ENCODE measurements at places on chromosomes 1 and 21. TPM values are rescaled to one million over a fixed set of nuclear protein-coding genes. Genes with fewer than 3 reads are reported as not detected.
A peak's percentile ranks its signal among the peaks of the same experiment; 100 is the strongest.

GRCh38 chr1:180969434-180969833, 53.2 kb downstream of the STX6 start:
- no peak for DNase-seq

DNA sequence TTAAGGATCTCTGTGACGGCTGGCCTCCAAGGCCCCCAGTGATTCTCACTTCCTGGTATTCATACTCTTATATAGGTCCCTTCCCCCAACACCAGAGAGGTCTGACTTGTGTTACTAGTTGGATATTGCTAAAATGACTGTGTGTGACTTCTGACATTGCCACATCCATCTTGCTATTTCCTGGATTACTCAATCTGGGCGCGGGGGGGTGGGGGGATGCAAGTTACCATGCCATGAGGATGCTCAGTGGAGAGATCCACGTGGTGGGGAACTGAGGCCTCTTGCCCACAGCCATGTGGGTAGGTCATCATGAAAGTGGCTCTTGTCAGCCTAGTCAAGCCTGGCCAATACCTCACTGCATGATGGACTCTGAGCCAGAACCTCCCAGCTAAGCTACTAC, 117.0 kb downstream of the UBE2U start:
- DNase-seq = no peak

- DNase-seq = peak; percentile 98
These were observed 22.7 kb upstream of the ARF1 start for GRCh38 chr1:228059634-228060457.

DNA sequence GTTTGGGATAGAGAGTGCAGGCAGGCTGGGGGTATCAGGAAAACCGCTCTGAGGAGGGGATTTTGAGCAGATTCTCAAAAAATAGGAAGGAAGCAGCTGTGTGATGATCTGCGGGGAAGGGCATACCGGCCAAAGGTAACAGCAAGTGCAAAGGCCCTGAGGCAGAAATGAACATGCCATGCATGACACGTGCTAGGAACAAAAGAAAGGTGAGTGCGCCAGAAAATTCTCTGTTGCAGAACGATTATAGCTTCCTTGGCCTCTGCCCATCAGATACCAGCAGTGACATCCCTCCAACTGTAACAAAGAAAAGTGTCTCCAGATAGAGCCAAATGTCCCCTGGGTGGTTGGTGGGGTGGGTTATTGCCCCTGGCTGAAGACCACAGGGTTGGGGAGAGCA, 37.0 kb upstream of the FAM131C start:
- no peak for DNase-seq

Gene ZNF648
- polyA plus RNA-seq = 0.08 TPM

- DNase-seq = no peak
These were observed 23.9 kb upstream of the CCDC190 start for GRCh38 chr1:162884831-162885230.

- peak; percentile 69 for DNase-seq
These were observed 67.5 kb downstream of the DNTTIP2 start for GRCh38 chr1:93811326-93812065.

DNA sequence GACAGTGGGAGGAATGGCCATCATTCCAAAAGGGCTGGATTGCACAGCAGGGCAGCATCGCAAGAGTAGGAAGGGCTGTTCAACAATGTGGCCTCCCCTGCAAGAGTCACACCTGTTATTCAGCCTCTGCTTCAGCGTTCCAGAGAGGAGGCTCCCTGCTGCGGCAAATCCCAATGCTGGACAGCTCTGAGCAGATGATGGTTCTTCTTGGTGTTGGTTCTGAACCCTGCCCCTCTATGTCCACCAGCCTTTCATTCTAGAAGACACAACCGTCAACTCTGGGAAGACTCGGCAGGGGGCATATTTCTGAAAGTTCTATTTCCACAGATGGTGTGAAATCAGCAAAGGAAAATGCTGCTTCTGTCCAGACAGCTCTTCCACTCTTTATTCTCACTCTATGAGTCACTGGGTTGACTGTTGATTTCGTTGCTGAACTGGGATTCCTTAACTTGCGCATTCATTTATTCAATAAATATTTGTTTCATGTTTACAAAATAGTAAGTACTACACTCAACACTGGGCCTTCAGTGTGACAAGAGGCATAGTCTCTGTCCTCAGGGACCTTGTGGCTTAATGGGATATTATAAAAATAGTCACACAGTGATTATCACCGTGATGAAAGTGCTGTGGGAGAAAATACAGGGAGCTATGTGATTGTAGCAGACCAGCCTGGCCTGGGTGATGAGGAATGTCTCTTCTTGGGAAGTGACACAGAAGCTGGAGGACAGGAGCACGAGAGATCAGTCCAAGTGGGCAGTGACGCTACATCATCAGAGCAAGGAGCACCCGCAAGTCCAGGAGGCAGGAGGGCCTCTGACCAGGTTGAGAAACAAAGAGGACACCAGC, 260.3 kb downstream of the SIPA1L2 start:
- no peak for DNase-seq

Gene F3
- polyA plus RNA-seq = 8.0 TPM

GRCh38 chr1:246081856-246082668, 425.0 kb downstream of the SMYD3 start:
- no peak for DNase-seq

Gene SV2A
- polyA plus RNA-seq = 6.8 TPM

GRCh38 chr1:226017070-226017469, 17.9 kb upstream of the SDE2 start:
- DNase-seq = no peak

GRCh38 chr1:156359973-156360372, 9.0 kb upstream of the RHBG start:
- DNase-seq = no peak

Gene AGO3
- 23.1 TPM for polyA plus RNA-seq

GRCh38 chr1:75765697-75766355, 20.2 kb upstream of the RABGGTB start:
- no peak for DNase-seq

Gene LCE3E
- not detected for polyA plus RNA-seq

DNA sequence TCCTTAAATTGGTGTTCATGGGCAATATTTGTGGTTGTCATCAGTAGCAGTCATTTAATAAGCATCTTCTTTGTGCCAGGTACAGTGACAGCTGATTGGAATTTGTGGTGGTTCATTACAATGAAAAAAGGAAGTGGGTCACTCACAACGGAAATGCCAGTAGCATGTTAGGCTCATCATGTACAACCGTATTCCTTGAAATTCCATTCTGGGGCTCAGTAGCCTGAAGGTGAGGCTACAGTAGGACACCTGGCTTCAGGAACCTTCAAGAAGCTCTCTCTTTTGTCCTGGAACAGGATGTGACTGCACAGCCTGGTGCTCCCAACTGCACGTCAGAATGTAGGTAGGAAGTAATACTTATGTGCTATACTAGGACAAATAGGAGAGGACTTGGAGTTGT, 93.9 kb downstream of the ST3GAL3 start:
- no peak for DNase-seq

Gene RIPK4
- polyA plus RNA-seq = 8.3 TPM

Gene PPP2R5A
- 112 TPM for polyA plus RNA-seq

- no peak for DNase-seq
These were observed 231.7 kb downstream of the PAPPA2 start for GRCh38 chr1:176694713-176695112.

DNA sequence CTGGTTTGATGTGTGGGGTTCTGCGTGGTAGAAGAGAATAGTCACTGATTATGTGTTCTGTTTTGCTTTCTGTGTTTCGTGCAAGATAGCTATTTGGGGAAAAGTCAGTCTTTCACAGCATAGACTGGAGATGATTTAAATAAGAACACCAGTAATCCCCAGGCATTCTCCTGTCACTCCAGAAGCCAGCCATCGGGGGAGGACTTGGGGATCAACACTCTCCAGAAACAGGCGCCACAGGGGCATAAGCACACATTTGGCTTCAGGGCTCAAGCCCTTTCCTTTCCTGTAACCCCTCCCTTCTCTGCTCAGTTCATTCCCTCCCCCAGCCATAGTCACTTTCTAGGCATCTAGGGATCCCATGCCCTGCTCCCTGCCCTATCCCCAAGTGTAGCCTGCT, 97.3 kb upstream of the BEND5 start:
- peak; percentile 11 for DNase-seq

Gene GPR157
- polyA plus RNA-seq = 36.5 TPM

DNA sequence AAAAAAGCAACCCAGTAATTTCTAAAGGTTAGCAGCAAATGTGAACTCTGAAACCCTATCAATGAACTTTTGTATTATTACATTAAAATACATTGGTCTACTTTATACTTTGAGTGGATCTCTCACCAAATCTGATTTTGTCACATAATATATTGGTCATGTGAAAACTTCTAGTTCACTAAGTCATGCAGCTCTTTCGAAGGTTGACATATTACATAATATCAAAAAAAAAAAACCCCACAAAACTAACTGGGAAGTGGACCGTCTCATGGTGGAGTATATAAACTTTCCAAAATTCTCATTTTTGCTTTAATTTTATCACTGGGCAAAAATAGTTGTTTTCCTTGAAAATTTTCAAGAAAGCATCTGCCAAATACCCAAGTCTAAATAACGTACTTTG, 50.4 kb downstream of the GATAD2B start:
- DNase-seq = no peak

- DNase-seq = peak; percentile 32
These were observed 225.0 kb upstream of the PRMT6 start for GRCh38 chr1:106831511-106831910.

Gene KLF18
- polyA plus RNA-seq = not detected

Gene NPPB
- not detected for polyA plus RNA-seq

GRCh38 chr1:61812916-61813315, 70.6 kb downstream of the PATJ start:
- DNase-seq = no peak

DNA sequence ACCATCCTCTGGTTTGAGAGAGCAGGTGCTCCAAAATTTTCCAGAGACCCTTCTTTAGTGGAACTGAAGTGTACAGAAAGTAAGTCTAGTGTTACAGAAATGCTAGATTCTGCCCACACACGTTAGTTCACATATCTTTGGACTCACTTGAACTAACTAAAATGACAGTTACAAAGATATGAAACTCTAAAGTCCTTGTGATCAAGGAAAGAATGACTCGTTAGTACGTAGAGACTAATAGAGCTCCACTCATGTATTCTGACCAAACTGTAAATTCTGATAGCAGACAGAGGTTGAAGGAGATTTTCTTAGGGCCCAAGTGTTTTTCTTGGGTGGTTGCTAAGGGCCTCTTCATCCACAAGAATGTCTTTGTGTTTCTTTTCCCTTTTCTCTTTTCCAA, 491.5 kb upstream of the B3GALT2 start:
- DNase-seq = no peak

Gene TXNDC12
- polyA plus RNA-seq = 60.8 TPM

Gene ZNF672
- 16.2 TPM for polyA plus RNA-seq

Gene FMO5
- 10.5 TPM for polyA plus RNA-seq

DNA sequence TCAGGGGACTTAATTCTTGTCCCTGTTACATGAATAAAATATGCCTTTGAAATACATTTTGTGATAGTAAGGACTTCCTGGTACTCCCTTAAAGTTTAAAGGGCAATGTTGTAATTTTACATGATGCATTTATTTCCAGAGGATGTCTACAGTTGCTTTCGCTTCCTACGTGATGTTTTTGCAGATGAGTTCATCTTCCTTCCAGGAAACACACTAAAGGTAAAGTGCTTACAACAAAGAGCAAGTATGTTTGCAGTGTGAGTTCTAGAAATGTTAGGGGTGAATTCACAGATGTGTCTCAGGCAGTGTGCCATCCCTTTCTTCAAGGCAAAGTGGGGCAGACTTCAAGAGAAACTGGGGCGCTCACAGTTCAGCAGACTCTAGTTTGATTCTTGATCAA, 31.2 kb downstream of the GNPAT start:
- DNase-seq = no peak

Gene TRAPPC10
- polyA plus RNA-seq = 27.0 TPM

DNA sequence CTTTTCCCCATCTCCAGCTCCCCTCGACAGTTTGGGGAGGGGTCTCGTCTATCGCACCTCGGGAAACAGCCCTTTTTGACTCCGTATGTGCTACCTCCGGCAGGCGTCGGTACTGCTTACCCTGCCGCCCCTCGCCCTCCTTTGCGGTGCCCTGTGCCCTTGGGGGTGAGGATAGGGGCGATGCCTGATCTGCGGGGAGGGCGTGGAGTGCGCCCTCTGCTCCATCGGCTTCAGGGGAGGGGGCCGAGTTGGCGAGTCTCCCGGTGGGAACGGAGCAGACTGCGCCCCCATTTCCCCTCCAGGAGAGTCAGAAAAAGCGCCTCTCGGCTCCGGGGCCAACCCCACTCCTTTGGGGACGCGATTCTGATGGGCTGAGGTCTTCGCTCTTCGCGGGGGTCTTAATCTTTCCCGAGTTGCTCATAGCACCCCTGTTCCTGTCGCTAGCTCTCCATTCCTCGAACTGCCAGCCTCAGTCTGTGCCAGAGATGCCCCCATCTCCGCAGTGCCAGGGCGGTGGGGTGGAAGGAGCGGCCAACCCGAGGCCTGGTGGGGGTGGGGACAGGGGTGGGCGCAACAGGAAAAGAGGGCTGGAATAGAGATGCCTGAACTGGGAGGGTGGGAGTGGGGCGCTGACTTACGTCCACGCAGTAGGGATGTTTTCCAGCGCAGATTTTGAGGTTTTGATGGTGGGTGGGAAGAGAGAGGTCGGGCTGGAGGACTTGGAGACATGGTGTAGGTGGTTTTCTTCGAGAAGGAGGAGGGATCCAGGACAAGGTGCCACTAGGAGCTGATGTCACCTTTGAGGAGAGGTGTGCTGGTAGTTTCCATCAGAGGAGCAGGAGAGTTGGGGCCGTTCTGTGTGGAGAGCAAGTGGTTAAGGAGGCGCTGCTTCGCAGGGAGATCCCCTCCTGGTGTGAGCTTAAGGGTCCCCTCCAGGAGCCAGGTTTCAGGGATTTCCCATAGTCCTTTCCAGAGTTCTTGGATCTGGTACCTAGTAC, 674 bp downstream of the PPFIA4 start:
- no peak for DNase-seq

GRCh38 chr1:2469103-2469940, 6.8 kb upstream of the PLCH2 start:
- DNase-seq = no peak

DNA sequence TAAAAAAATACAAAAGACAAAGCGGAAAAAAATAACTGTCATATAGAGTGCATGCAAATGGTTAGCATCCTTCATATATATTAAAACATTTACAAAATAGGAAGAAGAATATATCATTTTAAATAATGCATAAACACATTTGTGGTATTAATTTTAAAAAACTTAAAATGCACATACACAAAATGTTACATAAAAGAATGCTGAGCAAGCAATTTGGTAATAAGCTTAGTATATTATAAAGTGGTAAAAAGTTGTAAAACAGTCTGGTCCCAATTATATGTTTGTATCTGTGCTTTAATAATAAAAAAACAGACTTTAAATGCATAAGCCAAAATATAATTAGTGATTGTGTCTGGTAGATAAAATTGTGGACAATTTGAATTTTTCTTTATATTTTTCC, 394.6 kb downstream of the USH2A start:
- DNase-seq = no peak

Gene SLC26A9
- polyA plus RNA-seq = 7.3 TPM
